ENCODE measurements at places on chromosomes 3 and 15.

DNA sequence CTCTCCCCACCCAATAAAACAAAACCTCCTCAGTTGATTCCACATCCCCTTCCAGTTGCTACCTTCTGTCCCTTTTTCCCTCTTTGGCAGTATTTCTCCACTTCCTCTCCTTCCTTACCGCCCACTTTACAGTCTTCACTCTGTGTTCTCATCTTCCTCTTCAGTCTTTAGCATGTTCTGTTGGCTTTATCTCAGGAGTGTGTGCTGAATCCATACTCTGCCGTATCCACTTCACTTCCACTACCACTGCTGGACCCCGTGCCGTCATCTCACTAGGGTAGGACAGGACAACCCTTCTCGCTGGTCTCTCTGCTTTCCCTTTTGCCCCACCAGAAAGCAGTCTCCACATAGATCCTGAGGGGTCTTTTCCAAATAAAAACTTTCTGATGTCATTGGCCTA, 74.3 kb downstream of the FNDC3B start:
- DNase-seq = no peak

DNA sequence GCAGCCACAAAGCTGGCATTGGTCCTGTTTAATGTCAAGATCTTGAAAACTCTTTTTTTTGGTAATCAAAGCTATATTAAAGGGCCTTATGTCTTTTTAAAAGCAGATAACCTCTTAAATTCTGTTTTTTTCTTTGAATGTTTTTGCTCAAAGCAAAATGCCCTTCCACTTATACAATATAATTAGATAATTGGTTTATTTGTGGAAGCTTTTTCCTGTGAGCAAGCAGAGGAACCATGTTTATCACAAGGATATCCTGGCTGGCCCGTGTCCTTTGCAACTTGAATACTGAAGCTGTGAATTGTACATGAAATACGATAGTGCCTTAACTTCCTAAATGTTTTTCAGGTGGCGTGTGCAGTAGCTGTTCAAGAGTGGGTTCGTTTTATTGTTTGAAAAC, 2.6 kb downstream of the ST3GAL6 start:
- DNase-seq = no peak

DNA sequence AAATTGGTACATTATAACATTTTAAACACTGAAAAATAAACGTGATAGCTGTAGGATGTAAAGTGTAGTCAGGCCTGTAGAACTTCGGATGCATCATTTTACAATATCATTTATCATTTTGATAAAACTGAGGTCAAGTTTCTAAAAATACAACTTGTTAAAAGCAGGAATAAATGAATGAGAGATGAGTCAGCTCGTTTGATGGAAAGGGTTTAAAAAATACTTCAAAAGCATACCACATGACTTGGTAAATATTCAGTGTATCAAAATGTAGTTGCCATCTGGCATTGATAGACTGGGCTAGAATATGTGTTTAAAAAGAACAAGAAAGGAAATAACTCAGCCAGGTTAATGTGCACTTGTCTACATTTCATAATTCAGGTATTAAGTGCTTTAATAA, 357.0 kb downstream of the TIGIT start:
- DNase-seq = no peak

DNA sequence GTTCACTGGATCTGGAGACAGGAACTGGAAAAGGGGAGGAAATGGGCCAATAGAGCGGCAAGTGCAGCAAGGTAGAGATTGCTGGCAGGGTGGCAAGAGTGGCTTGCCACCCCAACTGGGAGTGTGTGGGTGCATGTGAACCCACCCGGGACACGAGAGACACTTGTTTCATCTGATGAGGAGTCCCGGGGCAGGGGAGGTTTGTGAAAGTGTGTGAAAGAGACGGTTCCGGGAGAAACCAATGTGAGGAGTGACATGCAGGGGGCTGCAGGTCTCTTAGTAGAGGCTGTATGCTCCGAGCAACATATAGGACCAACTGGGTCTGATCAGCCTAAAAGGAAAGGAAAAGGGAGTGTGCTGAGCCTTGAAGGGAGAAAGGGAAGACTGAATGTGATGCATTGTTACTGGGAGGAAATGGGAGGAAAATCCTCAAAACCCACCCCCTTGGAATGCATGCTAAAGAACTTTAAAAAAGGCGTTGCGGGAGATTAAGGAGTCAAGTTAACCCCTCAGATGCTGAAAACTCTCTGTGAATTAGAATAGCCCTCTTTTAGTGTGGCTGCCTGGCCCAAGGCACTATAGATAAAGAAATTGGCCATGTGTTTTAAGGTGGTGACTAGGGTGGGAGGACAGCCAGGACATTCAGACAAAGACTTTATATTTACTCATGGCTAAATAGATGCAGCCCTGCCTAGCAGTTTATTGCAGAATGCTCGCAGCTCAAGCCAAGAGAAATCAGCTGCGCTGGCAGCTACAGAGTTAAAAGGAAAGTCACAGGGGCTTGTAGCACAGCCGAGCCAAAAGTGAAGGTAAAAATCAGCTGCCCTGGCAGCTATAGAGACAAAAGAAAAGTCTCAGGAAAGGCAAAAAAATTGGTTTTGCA, 9.1 kb upstream of the SLC9C1 start:
- no peak for DNase-seq

DNA sequence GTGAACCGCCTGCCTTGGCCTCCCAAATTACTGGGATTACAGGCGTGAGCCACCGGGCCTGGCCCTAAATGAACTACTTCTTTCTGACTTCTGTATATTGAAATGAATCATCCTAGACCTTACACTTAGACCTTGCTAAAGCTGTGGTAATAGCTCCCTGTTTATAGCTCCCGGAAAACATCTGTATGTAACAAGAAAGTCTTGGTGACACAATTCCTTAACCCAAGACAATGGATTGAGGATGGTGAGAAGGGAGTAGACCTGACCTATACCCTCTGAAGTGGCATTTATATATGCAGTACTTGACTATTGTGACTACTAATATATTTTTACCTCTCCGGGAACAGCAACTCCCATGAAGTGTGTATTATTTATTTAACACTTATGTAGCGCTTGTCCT, 48.0 kb upstream of the TBL1XR1 start:
- DNase-seq = no peak

- DNase-seq = no peak
Measured at GRCh38 chr3:71109241-71109976, 474.1 kb downstream of the FOXP1 start.

DNA sequence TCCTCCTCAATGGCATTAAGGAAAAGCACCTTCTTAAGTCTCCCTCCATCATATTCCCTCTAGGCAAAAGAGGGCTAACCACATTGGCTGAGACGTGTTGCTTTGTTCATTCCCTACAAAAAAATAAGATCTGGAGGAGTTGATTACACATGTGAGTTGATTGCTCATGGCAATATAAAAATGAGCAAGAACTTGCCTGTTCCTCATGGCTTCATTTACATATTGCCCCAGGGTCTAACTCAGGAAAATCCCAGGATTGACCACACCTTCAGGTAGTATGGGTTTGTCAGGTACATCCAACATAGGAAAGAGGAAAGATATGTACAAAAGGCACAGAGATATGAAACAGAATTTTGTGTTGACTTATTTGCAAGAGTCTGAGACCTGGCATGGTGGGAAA, 35.5 kb downstream of the NFKBIZ start:
- DNase-seq = no peak

DNA sequence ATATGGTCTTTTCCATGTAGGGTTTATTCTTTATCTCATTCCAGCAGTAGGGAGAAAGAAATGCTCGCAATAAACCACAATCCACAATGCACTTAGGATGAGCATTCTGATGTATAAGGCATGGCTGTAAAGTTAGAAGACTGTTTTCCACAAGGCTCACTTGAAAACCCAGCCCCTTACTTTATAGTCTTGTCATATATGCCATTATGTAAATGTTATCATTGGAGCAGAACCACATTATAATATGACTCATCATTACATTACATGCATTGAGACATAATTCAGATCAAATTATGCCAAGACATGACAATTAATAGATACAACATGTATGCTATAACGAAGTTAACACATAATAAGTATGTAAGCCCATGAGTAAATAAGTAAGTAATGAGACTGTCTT, 348.1 kb downstream of the LSAMP start:
- DNase-seq = no peak
